ENCODE measurements at places on chromosomes 11 and 22.
A peak's percentile ranks its signal among the peaks of the same experiment; 100 is the strongest.

DNA sequence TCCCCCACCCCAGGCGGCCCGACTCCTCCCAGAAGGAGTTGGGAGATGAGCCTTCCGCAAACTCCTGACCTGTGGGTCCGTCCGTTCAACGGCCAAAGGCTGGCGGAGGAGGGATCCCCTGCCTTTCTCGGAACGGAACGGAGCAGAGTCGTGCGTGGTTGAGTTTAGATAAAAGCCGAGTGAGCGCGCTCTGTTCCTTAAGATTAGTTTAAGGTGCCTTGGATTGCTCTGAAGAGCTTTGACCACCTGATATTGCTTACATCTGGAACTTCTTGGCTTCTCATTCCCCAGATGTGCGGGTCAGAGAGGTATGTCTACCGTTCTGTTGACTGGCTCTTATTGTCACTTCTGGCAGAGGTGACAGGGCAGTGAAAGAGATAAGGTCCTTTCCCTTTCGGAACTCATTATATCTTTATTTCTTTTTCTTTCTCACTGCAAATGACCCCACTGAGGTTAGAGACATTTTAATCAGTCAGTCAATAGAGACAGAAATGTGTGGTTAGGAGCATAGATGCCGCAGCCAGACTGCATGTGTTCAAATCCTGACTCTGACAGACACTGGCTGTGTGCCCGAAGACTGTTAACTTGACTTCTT is at the start of gene TRIM6:
TRIM6 (plus strand) TSS at position 31 of the 595 bp plus-strand sequence; CDS start at position 292, 261 bp downstream.
- DNase-seq = peak; percentile 24

DNA sequence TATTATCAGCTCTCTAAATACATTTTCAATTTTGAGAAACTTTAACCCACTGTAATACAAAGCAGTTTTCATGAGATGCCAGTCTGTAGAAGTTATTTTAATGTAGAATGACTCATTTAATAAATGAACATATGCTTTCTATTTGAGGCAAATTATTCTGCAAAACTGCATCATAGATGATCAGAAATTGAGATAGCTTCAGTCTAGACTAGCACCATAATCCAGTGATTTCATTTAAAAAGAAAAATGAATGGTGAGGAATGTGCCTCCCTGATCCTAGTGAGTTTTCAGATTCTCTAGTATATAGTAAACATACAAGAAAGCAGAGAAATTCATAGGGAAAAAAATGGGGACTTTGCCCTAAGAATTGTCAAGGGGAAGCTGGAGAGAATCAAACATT is 66.1 kb downstream of the OR5AK2 start:
- no peak for DNase-seq

- DNase-seq = no peak
Measured at GRCh38 chr22:23230348-23231068, 50.2 kb downstream of the BCR start.

DNA sequence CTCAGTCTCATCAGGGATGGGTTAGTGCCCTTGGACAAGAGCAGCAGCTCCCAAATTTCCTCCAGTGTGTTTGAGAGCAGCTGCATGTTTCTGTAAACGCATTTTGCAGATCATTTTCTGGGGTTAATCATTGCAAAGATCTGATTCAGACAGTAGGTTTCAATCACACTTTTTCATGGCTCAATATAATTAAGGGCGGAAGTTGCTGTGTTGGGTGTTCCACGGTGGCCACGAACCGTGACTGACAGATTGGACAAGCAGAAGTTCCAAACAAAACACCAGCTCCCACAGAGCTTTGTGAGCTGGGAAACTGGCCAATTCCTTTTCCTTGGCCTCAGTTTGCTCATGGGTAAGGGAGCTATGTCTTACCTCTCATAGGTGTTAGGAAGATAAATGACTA is 8.4 kb upstream of the RASSF10 start:
- DNase-seq = no peak

- no peak for DNase-seq
Measured at GRCh38 chr11:45262900-45263299, 23.2 kb downstream of the SYT13 start.

GRCh38 chr11:66592457-66593302 is at the start of the genes CCDC87 and CCS:
Gene CCDC87, minus strand, starts transcription at chr11:66593063. Its CDS starts 48 bp downstream, at chr11:66593015.
Gene CCS, plus strand, starts transcription at chr11:66593185. Its CDS starts 77 bp downstream, at chr11:66593262.
- peak; percentile 90 for DNase-seq

- DNase-seq = no peak
Measured at GRCh38 chr11:120890609-120891320, 133.1 kb upstream of the TBCEL start.

- peak; percentile 93 for DNase-seq
Measured at GRCh38 chr11:35082321-35083180, 56.4 kb upstream of the CD44 start.

DNA sequence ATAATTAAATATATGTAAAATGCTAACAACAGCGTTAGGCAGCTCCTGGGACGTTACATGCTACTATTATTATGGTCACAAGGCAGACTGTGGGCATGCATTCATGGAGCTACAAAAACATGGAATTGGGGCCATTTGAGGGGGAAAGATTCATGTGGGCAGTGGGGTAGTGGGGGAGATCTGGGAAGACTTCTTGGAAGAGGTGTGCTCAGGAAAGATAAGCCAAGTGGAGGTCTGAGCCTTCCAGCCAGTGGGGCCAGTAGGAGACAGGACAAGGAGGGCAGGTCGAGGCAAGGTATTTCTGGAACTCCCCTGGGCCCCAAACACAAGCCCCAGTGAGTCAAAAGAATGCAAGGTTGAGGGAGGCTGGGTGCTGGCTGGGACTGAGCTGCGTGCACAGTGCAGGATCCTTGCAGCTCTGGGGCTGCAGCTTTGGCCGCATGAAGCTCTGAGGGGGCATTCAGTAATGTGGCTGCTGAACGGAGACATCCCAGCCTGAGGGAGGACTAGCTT is 35.4 kb downstream of the CYTH4 start:
- DNase-seq = no peak

DNA sequence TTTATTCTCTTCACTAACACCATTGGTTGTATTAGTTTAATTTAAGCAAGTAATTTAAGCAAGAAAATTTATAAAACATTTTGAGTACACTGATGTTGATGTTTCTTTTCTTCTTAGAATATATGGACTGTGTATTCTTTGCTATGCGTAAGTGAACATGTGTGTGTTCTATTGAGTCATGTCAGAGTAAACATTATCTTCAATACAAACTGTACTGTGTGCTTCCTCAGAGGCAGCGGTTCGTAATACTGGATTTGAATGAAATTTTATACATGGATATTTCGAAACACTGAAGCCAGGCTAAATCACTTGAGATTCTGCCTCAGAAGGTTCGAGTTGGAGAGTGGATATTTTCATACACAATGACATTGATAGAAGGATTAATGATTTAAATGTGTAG is 452.6 kb downstream of the LUZP2 start:
- DNase-seq = no peak

DNA sequence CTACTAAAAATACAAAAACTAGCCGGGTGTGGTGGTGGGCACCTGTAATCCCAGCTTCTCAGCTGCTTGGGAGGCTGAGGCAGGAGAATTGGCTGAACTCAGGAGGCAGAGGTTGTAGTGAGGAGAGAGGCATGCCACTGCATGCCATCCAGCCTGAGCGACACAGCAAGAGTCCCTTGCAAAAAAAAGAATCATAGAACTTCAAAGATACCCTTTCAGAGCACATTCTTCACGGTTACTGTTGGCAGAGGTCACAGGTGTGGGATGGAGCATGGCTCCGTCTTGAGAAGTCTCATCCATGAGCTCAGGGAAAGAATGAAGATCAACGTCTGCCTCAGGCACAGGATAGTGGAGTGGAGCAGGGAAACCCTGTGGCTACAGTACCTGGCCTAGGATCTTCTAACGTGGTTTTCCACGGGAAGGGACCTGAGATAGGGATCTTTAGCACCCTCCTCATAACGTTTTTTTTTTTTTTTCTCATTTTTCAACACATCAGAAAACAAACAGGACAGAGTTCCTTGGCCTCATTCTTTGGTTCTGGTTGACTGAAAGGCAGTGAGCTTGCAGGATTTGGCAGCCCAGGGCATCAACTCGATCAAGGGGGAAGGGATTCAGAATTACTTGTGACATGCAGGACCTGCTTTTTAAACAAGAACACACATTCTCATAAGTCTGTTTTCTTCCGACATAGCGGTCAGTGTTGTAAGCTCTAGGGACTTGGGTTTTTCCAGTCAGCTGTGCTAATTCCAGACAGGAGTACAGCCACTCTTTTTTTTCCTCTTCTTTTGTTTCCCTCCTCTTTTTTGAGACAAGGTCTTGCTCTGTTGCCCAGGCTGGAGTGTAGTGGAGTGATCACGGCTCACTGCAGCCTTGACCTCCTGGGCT is 22.8 kb downstream of the F2 start:
- no peak for DNase-seq

GRCh38 chr11:32088117-32088941 is 2.5 kb upstream of the RCN1 start:
- DNase-seq = peak; percentile 97

DNA sequence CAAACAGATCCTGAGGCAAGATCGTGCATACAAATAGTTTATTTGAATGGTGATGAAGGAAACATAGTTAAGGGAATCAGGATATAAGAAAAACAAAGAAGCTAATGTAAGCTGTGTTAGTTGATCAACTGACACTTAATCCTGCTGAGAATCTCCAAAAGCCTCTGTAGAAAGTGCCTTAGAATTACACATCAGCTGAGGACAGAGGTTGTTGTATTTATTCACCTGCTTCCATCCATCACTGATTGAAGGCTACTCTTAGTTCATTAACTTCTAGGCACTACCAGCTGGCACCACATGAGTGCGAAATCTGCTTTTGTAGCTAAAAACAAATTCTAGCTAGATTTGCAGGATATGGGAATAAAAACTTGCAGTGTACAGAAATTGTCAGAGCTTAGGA is 1082.0 kb upstream of the CNTN5 start:
- DNase-seq = peak; percentile 83

DNA sequence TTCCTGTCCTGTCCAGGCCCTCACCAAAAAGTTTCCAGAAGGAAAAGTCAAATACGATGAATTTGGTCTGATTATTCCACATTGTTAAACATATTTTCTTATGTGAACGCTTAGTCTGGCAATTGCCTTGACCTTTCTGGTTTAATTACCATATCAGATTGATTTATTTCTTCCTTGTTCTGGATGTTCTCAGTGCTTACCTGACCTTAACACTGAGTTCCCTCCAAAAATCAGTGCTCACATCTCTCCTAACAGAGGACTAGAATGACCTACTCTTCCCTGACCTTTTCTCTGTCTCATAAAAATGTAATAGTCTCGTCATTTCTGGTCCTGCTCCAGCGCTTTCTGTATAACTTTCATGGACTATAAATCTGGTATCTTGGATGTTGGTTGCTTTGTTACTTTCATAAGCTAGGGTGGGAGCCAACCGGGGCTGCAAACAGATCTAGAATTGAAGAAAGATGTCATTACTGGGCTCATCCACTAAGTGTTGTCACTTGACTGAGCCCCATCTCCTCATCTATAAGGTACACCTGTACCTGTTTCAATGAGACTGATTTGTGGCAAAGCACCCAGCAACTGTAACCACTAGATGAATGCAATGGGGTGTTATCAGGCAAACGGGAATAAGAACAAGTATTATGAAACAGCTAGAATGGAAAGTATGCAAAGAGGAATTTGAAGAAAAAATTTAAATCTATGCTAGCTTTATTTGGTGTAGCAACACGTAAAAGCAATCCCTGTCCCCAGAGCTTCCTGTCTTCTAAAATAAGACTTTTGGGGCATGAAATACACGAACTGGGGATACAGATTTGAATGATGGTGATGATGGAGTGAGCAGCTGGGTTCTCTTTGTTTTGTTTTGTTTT is 2.4 kb downstream of the FADS2 start:
- no peak for DNase-seq

- DNase-seq = no peak
Measured at GRCh38 chr11:88317536-88317935, 20.0 kb downstream of the CTSC start.

DNA sequence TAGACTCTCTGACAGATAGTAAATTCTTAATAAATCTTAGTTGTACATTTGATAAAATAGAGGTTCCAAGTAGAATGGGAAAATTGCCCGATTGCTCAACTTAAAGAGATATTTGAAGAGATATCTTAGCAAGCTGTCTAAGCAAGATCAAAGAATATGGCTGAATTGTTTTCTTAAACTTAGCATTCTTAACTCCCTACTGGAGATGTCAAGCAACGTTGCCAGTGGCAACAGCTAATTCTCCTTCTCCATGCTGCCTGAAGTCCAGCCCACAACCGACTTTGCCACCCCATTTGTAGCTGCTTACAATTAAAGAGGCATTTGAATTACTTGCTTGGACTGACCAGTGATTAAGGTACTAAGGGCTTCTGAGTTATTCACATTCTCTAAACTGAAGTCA is 94.4 kb downstream of the FAM181B start:
- no peak for DNase-seq

- no peak for DNase-seq
Measured at GRCh38 chr11:45489281-45489905, 176.0 kb downstream of the CHST1 start.

DNA sequence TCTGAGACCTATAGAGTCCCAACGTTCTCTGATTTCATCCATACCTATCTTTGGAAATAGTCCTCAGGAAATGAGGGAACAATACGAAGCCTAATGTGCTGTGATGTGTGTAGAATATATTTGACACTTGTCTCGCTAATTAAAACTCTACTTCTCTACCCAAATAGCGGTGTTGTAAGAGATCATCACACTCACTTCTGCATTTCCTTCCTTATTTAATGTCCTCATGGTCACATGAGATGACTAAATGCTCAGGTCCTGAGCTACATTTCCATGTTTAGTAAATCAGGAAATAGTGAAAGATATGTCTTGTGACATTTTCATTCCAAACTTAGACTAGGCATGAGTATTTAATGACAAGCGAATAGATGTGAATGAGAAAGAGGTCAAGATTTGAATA is 112.3 kb downstream of the MAML2 start:
- no peak for DNase-seq

DNA sequence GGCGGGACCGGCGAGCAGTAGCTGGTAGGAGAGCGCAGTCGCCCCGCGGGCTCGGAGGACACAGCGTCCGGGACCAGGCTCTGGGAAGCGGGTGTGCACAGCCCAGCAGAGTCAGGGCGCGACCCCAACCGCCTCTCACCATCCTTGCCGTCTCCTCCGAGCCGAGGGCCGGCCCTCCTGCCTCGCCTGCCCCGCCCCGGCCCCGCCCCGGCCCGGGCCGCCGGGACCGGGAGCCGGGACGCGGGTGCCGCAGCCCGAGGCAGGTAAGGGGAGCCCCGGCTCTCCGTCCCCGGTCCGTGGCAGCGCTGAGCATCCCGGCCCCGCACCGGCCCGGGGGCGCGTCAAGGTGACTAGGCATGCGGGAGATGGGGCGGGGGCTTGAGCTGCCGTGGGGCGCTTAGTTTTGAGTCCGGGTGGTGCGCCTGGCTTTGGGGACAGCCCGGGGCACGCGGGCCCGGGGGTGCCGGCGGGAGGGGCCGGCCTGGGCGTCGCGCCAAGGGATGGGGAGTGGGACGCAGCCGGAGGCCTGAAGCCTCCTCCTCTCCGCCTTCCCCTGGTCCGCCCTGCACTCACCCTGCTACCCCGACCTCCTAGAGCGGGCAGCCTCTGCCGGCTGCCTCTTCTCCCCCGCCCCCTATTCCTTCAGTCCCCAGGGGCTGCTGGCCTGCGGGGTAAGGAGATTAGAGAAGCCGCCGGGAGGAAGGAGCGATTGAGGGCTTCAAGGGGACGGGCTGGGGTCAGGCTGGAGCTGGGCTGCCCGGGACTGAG is at the start of gene ABCG4:
ABCG4 (plus strand) TSS at position 35 of the 768 bp plus-strand sequence. CDS start 914 bp downstream, outside the sequence.
- no peak for DNase-seq
